ENCODE measurements at places on chromosomes 3 and 15. TPM values are rescaled to one million over a fixed set of nuclear protein-coding genes. Genes with fewer than 3 reads are reported as not detected.

The PPP1R14D gene
- not detected for total RNA-seq

The ZDHHC19 gene
- 1.1 TPM for total RNA-seq

The GOLGA8K gene
- total RNA-seq, result not detected

The FAM107A gene
- total RNA-seq, result 4.3 TPM

The SSR3 gene
- total RNA-seq, result 90.7 TPM

The GOLGB1 gene
- total RNA-seq, result 47.8 TPM

The PARP9 gene
- 15.5 TPM for total RNA-seq

The BFSP2 gene
- not detected for total RNA-seq

The GOLGA8M gene
- total RNA-seq, result 3.7 TPM

The ATP13A5 gene
- total RNA-seq, result not detected

The FOXB1 gene
- not detected for total RNA-seq

The ISLR gene
- 70.4 TPM for total RNA-seq

The C3orf70 gene
- total RNA-seq, result 8.8 TPM

The ACKR4 gene
- total RNA-seq, result 1.9 TPM

The FANCD2 gene
- total RNA-seq, result 14.9 TPM

The RTP1 gene
- not detected for total RNA-seq

The SCAANT1 gene
- not detected for total RNA-seq

The SLC28A1 gene
- total RNA-seq, result 6.6 TPM

The CMTM7 gene
- 18.6 TPM for total RNA-seq

The GOLGA8Q gene
- 1.3 TPM for total RNA-seq

The IQGAP1 gene
- 154 TPM for total RNA-seq

The DZIP1L gene
- 53.6 TPM for total RNA-seq

The SEMA5B gene
- 21.7 TPM for total RNA-seq

The C3orf85 gene
- 3.6 TPM for total RNA-seq

The WNT5A gene
- total RNA-seq, result 84.9 TPM

The BHLHE40 gene
- total RNA-seq, result 117 TPM

The SMCO1 gene
- 3.5 TPM for total RNA-seq

The CLCN2 gene
- 13.4 TPM for total RNA-seq

The PARP15 gene
- total RNA-seq, result 1.6 TPM

The UBA7 gene
- 65.3 TPM for total RNA-seq

The VEPH1 gene
- total RNA-seq, result 47.6 TPM

The ANKUB1 gene
- not detected for total RNA-seq

The CHRFAM7A gene
- 5.0 TPM for total RNA-seq

The KBTBD8 gene
- total RNA-seq, result 1.7 TPM

The GAP43 gene
- 1.1 TPM for total RNA-seq

The REC114 gene
- not detected for total RNA-seq

The GHSR gene
- total RNA-seq, result not detected

The KIF15 gene
- total RNA-seq, result 6.4 TPM

The IMPG2 gene
- total RNA-seq, result 0.70 TPM

The MED12L gene
- 5.9 TPM for total RNA-seq

The LNP1 gene
- total RNA-seq, result 5.1 TPM

The MYZAP gene
- total RNA-seq, result 2.7 TPM

The LRRIQ4 gene
- total RNA-seq, result 0.35 TPM

The CD80 gene
- 0.18 TPM for total RNA-seq

The BCL2A1 gene
- total RNA-seq, result 8.2 TPM

The DAZL gene
- total RNA-seq, result not detected

The MUC20 gene
- total RNA-seq, result 36.7 TPM

The ZSCAN2 gene
- 33.2 TPM for total RNA-seq

The UBAP1L gene
- total RNA-seq, result 5.6 TPM

Data from metanephros (tissue), 2 donors.